NCI-H1105 (cell line): ENCODE measurements at places on chromosomes 1 and 21.

GRCh38 chr1:234606784-234607108, 3.2 kb downstream of the IRF2BP2 start:
- no peak for DNase-seq

DNA sequence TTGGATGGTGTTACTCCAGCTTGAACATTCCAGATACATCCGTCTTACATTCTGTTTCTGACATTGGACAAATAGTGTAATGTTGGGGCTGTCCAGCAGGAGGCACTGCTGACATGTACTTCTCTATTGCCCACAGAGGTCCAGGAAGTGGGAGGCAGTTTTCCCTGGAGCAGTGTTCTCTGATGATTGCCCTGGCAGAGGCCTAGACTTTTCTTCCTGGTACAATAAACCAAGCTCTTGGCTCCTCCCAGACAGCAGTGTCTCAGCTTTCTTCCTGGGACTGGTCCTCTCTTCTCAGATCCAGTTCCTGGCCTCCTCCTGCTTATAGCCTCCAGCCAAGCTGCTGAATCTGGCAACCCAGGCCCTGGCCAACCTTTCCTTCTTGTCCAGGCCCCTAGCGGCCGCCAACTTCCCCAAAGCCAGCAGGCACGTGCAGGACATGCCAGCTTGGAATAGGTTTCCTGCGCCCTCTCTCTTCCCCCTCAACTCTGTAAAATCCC, 14.9 kb upstream of the IFNLR1 start:
- DNase-seq, result peak; percentile 55

DNA sequence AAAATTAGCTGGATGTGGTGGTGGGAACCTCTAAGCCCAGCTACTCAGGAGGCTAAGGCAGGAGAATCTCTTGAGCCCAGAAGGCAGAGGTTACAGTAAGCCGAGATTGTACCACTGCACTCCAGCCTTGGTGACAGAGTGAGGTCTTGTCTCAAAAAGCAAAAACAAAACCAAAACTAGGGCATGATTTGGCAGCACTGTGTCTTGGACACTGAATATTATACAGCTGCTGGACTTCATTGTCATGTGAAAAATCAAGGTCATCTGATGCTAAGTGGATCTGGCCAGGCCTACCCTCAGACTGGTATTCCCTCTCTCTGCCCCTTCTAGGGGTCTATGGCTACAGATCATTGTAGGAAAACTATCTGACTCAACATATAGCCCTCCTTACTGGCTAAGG, 55.2 kb upstream of the MRPS6 start:
- DNase-seq, result no peak

DNA sequence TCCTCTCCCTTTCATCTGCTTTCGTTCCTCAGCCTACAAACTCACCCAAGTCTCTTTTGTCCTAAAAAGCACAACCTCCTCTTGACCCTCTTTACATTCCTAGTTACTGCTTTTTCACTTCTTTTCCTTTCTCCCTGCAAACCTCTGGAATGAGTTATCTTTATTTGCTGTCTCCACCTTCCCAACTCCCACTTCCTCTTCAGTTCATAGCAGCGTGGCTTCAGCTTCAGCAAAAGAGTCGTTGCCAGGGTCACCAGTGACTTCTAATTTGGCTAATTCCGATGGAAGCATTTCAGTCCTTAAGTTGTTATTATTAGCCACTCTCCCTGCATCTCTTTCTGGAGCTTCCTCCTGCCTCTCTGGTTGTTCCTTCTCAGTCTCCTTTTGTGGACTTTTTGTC, 6.2 kb upstream of the TMEM54 start:
- no peak for DNase-seq

- no peak for DNase-seq
These were observed 1.1 kb downstream of the TOR1AIP1 start for GRCh38 chr1:179883040-179883744.

DNA sequence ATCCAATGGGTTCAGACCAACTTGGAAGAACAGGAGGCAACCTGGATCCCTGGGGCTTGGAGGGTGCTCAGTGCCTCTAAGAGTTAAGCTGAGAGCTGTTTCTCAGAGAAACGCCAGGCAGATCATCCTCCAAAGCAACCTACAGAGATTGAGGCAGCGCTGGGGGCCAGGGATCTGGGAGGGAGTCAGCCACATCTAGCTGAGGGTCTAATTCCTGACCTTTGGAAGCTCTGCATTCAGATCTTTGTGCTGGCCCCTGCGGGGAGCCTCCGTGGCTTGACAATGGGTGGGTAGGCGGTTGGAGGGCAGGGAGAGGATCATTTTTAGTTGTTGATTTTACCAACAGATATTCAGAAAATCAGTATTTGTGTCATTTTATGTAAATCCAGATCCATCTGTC, 79.3 kb downstream of the DDX20 start:
- no peak for DNase-seq

DNA sequence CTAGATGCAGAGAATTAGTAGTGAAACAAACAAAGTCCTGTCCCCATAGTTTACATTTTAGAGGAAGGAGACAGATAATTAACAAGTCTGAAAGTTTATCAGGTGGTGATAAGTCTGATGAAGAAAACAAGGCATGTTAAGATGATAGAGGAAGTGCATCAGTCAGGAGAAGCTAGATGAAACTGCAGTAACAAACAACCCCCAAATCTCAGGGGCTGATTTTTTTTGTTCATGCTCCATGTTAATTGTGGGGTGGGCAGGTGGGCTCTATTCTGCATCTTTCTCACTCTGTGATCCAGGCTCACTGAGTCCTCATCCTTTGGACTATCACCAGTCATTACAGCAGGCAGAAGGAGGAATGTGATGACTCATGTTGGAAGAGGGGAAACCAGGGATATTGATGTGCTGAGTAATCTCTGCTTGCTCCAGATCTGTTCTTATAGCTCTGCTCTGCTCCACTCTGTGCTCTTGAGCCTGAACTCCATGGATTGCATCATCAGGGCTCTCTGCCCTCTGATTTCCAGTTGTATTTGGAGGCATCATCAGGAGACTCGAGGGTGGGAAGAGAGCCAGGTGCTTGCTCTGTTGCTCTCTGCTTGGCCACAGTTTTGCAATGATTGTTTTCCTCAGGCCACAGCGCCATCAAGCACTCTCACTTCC, 166.9 kb downstream of the IER5 start:
- DNase-seq, result no peak

DNA sequence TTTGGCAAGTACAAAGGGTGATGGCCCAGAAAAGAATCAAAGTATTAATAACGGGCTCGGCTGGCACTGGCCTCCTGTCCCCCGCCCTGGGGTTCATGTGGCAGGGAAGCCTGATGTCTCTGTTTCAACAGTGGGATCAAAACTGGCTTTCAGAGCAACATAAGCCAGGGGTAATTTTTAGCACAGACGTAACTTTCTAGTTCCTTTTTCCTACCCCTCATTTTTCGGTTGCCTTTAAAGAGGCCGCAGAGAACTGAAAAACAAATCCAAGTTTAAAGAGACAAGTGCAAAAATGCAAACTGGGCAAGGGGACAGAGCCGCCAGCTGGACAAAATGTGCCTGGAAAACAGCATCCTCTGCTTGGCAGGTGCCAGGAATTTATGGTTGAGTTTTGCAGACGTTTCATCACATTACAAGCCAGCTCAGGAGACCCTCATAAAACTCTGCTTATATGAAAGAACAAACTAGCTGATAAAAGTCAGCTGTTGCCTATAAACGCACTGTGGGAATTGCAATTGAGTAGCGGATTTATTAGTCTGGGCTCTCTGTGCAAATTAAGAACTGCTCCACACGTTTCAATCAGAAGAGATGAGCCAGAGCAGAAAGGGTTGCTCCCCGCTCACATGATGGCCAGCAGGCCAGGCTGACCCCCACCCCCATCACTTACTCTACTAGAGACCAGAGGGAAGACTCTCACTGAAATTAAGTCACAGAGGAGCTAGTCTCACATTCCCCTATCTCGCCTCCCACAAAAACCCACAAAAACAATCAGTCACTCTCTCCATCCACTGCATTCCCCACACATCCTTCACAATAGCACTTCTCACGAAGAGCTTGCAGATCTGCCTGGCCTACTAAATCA, 15.8 kb upstream of the CDCA8 start:
- DNase-seq, result no peak

GRCh38 chr1:202645097-202645476, 65.2 kb downstream of the SYT2 start:
- no peak for DNase-seq

DNA sequence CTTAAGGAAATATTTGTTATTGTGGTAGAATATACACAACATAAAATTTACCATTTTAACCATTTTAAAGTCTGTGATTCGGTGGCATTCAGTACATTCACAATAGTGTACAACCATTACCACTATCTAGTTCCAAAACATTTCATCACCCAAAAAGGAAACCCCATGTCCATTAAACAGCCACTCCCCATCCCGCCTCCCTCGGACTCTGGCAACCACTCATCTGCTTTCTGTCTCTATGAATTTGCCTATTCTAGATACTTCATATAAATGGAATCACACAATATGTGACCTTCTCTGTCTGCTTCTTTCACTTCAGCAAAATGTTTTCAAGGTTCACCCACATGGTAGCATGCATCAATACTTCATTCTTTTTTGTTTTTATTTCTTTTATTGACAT, 51.3 kb downstream of the PTP4A2 start:
- DNase-seq, result no peak

- DNase-seq, result no peak
These were observed 28.8 kb upstream of the SPATA6 start for GRCh38 chr1:48500541-48501450.

DNA sequence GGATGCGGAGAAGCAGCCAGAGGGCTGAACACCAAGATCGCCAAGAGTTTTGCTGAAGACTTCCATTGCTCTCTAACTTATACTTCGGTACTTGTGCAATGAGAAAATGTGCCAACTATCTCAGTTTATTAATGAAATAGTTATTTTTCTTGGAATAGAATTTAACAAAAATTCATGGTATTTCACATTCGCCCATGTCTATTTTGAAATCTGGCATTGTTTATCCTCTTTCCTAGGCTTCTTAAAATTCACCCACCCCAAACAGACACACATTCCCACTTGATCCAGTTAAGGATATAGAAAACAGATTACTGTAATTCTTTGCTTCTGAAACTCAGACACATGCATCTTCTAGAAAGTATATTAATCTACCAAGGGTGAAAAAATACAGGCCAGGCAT, 56.3 kb upstream of the ADAMTS5 start:
- no peak for DNase-seq

GRCh38 chr1:183569801-183570200, 20.5 kb downstream of the NCF2 start:
- DNase-seq, result no peak

DNA sequence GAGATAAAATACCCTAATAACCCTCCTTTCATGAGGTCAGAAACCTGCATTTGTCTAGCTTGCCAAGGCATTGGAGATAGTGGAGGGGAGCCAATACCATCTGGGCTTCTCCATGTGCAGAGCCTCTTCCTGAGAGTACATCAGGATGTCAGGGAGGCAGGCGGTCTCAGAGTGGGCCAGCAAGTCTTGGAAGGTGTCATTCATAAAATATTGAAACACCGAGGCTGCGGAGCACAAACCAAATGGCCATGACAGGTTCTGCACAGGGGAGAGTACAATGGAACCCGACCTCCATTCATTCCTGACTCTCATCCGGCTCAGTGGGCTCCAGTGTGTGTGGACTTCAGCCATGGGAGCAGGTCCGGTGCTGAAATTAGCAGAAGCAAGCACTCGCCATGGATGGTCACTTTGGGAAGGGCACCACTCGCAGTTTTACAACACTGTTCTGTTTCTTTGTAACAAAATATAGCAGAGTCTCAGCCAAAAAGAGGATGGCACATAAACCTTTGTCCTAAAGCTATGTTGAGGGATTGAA, 446.6 kb downstream of the SIPA1L2 start:
- DNase-seq, result no peak

DNA sequence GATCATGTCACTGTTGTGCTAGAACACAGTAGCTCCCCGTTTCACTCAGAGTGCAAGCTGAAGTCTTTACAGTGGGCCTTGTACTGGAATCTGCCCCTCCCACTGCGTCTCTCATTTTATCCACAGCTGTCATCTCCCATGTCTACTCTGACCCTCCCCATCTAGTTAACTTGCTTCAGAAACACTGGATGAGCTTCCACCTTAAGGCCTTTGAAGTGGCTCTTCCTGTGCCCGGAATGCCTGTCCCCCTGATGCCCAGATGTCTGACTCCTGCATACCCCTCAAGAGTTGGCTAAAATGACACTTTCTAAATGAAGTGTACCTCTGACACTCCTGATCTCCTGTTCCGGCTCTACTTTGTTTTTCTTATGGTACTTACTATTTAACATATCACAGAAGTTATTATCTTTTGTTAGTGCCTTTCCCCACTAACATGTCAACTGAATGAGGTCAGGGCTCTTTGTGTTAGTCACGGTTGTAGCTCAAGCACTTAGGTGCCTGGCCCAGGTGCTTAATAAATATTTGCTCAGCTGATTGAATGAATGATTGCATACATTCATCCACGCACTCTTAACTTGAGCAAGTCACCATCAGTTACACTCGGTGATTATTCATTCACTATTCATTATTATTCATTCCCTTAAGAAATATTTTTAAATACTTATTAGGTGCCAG, 13.3 kb downstream of the ARV1 start:
- DNase-seq, result no peak

GRCh38 chr1:236284291-236284721, 2.5 kb upstream of the ERO1B start:
- no peak for DNase-seq

GRCh38 chr1:153355445-153356071, 2.1 kb upstream of the S100A9 start:
- DNase-seq, result peak; percentile 57

- DNase-seq, result no peak
These were observed 20.6 kb downstream of the ESPN start for GRCh38 chr1:6445062-6445763.

- no peak for DNase-seq
These were observed 95.1 kb upstream of the WLS start for GRCh38 chr1:68327414-68327813.

DNA sequence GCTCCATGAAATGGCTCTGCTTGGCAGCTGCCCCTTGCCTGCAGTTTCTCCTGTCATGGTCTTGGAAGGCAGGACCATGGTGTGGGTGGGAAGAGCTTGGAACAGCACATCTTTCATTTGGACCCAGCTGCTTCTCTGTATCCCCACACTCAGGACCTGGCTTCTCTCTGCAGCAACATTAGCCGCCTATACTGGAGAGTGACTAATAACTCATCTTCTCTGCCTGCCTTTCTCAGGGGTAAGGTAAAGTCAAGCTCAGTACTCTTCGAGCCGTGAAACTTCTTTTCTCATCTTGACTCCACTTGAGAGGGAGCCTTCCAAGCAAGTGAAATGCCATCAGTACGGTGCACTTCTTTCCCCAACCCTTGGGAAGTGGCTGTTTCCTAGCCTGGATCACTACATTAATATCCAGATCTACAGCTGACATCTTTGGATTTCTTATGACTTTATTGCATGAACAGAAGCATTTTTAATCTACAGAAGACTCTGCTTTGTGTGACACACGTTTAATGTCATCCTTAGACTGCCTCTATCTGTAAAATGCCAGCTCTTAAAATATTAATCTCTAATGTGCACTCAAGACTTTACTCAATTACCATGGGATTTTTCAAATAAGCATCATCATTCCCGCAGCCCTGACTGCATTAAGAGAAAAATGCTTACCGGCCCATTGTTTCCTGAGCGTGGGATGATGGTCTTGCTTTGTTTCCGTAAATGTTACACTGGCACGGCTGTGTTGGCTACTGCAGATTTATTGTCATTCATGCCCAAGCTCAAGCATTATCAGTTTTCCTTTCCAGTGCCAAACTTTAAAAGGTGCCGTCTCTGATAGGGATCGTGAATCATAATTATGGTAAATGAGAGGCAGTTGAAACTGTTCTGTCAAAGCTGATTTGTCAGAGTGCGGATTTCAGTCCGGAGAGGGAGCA, 242.9 kb downstream of the HHAT start:
- DNase-seq, result peak; percentile 75

- no peak for DNase-seq
These were observed 3.6 kb upstream of the INAVA start for GRCh38 chr1:200890818-200891773.
